Lung (tissue), 17 donors: ENCODE measurements at places on chromosomes 13 and 19.
A peak's percentile ranks its signal among the peaks of the same experiment; 100 is the strongest.

- no peaks in the 10 kb centered on the region for H3K27me3 ChIP-seq
- no peak overlapping the region for H3K27ac ChIP-seq
- H3K36me3 ChIP-seq, result no peaks in the 10 kb centered on the region
These were observed 19.6 kb downstream of the KLF12 start for GRCh38 chr13:74114641-74115040.

GRCh38 chr19:2325281-2326046, 2.9 kb downstream of the LSM7 start:
- H3K4me3 ChIP-seq, result no peak overlapping the region
- H3K27ac ChIP-seq, result no peak overlapping the region
- H3K27me3 ChIP-seq, result no peaks in the 10 kb centered on the region
- peaks cover 7% of the 10 kb centered on the region for H3K36me3 ChIP-seq

DNA sequence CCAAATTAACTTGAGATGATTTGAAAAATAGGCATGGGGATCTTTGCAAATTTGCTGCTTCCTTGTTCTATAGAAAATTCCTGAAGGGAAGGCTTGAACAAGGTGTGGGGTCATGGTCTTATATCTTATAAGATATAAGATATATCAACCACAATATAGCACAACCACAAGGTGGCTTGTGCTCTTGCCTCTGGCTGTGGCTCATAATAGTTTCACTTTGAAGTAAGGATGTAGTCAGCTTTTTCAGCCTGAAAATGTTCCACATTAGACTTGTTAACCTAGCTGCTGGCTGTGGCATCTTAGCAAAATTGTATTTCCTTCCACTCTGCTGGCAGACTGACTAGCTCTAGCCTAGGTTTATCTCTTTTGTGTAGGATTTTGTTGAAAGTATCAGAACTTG, 169.7 kb downstream of the KLF5 start:
- H3K4me3 ChIP-seq, result no peak overlapping the region
- no peak for DNase-seq
- no peaks in the 10 kb centered on the region for H3K36me3 ChIP-seq
- no peak overlapping the region for H3K27ac ChIP-seq
- H3K4me1 ChIP-seq, result no peaks in the 10 kb centered on the region
- no peaks in the 10 kb centered on the region for H3K27me3 ChIP-seq

DNA sequence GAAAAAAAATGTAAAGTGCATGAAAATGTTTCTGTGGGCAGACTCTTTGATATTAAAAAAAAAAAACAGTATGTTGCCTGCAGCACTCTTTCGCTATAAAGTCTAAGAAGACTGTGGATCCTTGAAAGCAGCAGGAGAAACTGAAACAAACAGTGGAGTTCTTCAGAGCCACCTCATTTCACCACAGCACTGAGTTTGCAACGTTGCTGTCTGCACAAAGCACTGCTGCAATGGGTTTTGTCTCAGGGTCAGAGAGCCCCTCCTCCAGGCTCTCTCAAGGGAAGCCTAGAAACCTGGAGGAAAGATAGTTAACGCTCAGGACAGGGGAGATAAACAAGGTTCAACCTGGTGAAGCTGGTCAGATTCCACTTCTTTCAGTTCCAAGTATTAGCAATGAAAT, 248.7 kb downstream of the EFNB2 start:
- H3K27me3 ChIP-seq, result no peaks in the 10 kb centered on the region
- H3K36me3 ChIP-seq, result no peaks in the 10 kb centered on the region
- no peak overlapping the region for H3K27ac ChIP-seq
- no peaks in the 10 kb centered on the region for H3K4me1 ChIP-seq

DNA sequence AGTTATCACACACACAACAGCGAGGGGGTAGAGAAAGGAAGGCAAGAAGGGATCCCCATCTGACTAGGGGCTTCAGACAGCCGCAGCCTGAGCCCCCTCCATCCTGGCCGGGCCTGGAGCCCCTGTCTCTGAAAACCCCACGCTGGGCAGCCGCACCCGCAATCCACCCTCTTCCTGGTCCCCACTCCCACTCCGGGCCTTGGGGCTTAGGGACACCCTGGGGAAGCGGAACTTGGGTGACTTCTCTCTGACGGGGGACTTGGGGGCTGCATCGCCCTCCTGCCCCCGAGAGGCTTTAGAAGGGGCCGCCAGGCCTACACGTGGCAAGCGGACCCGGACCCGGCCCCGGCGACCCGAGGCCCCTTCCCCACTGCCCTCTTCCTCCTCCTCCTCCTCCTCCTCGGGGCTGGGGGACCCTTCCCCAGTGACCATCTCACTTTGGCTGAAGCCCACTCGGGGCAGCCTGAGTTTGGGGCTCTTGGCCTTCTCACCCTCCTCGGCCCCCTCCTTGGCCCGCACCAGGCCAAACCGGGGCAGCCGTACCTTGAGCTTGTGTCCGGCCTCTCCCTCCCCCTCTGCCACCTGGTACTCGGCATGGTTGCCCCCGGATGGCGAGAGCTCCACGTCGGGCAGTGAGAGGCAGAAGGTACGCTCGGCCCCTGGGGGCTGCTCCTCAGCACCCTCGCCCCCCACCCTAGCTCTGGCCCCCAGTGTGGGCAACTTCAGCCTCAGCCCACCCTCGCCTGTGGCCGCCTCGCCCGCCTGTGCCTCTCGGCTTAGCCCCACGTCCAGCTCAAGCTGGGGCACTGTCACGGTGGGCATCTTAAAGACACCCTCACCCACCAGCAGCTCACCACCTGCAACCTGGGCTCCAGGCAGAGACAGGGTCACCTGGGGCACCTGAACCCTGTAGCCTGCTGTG, 4.2 kb upstream of the HIPK4 start:
- no peak overlapping the region for H3K4me3 ChIP-seq
- no peak for DNase-seq
- H3K27ac ChIP-seq, result no peak overlapping the region
- H3K36me3 ChIP-seq, result no peaks in the 10 kb centered on the region

DNA sequence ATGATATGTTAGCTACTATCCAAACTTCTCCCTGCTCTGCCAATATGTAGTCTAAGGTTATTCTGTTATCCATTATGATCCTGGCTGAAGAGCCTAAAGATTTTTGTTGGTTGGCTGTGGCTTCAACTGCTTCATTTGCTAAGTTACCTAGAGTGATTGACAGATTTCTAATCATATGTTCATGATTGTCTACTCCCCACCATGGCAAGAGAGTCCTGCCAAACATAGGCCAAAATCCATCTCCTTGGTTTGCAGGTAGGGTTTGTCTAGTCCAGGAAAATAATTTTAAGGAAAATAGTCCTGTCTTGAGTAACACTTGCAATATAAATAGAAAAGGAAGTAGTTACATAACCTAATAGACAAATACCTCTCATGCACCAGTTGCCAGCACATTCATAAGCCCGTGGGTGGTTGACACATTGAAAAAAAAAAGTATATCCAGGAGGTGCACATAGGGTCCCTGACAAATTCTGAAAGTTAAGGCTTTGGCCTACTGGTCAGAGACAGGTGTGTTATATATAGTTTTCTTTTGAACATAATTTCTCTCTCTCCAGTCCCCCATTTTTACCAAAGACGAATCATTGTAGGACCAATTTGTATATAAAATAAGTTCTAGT, 5.4 kb upstream of the CBY2 start:
- H3K4me3 ChIP-seq, result no peak overlapping the region
- H3K27me3 ChIP-seq, result no peaks in the 10 kb centered on the region
- H3K27ac ChIP-seq, result no peak overlapping the region

- no peak overlapping the region for H3K27ac ChIP-seq
- DNase-seq, result no peak
- no peak overlapping the region for H3K4me3 ChIP-seq
- H3K36me3 ChIP-seq, result peaks cover 17% of the 10 kb centered on the region
- no peaks in the 10 kb centered on the region for H3K27me3 ChIP-seq
These were observed 8.7 kb downstream of the WTIP start for GRCh38 chr19:34490141-34490766.

DNA sequence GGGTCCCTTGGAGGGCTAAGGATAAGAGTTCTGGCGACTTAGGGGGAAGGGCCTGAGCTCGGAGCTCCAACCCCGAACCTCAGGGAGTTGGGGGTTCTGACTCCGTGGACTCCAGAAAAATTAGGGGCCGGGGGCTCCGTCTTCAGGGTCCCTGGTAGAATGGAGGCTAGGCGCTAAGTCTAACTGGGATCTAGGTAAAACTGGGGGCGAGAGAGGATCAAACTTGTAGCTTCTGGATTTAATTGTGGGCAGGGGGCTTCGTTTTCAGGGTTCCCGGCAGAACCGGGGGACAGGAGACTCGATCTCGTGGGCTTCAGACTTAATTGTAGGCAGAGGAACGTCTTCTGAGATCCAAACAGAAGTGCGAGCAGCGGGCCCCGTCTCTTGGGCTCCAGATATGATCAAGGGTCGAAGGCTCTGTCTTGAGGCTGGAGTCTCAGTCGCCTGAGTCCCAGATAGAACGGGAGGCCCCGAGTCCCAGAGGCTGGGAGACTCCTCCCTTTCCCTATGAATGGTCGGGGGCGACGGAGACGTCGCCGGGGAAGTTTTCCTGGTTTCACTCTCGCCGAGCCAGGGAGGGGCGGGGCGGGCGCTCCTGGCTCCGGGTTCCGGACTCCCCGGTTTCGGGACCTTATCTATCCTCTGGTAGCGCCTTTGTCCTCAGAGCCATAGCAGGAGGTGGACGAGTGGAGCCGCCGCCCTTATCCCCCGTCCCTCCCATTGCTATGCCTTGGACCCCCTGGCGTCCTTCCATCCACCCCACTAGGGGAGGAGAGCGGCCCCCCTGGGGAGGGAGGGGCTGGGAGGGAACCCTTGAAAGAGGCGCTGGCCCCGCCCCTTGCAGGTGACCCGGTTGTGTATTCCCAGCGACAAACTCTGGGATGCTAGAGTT, 1.3 kb downstream of the NECTIN2 start:
- no peaks in the 10 kb centered on the region for H3K27me3 ChIP-seq
- H3K4me3 ChIP-seq, result peak overlapping the region; percentile 84
- peak overlapping the region; percentile 96 for H3K27ac ChIP-seq
- peak; percentile 82 for DNase-seq

DNA sequence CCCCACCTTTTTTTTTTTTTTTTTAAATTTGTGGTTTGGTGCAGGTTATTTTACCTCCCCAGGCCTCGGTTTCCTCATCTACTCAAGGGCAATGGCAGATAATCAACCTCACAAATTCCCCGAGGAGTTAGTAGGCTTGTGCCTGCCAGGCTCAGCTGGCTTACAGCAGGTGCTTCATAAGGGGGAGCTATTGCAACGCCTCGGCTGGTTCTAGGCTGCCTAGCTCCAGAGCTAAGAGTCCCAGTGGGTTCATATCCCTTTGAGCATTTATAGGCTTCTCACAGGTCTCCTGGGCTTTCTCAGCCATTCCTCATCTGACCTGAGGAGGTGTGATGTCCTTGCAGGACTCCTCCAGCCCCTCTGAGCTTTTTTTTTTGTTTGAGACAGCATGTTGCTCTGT, 10.6 kb downstream of the BCKDHA start:
- peaks cover 4% of the 10 kb centered on the region for H3K36me3 ChIP-seq
- no peak overlapping the region for H3K4me3 ChIP-seq
- no peaks in the 10 kb centered on the region for H3K4me1 ChIP-seq
- H3K27ac ChIP-seq, result no peak overlapping the region
- DNase-seq, result no peak

GRCh38 chr13:114032126-114032799, 58.4 kb upstream of the C13orf46 start:
- no peaks in the 10 kb centered on the region for H3K27me3 ChIP-seq
- peaks cover 18% of the 10 kb centered on the region for H3K4me1 ChIP-seq
- peak; percentile 76 for DNase-seq
- no peaks in the 10 kb centered on the region for H3K36me3 ChIP-seq

DNA sequence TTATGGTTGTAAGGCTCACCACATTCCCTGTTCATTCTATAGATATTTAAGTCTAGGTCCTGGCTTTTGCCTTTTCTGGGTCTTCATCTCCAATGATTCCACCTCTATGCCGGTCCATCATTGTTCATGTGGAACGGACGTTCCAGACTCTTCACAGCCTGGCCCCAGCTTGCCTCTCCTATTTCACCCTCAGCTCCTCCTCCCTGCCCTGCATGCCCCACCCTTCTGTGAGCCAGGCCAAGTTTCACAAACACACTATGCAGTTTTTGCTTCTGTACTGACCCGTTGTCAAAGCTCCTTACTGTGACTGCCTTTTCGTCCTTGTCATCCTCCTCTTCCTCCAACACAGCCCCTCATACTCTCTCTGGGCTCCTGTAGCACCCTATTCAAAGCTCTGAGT, 31.3 kb downstream of the TEX26 start:
- no peak overlapping the region for H3K4me3 ChIP-seq
- no peaks in the 10 kb centered on the region for H3K27me3 ChIP-seq
- H3K27ac ChIP-seq, result no peak overlapping the region
- no peaks in the 10 kb centered on the region for H3K36me3 ChIP-seq

- no peaks in the 10 kb centered on the region for H3K4me1 ChIP-seq
- no peak overlapping the region for H3K27ac ChIP-seq
- no peak for DNase-seq
- no peaks in the 10 kb centered on the region for H3K27me3 ChIP-seq
These were observed 128.6 kb downstream of the TEX29 start for GRCh38 chr13:111449041-111449440.

GRCh38 chr19:45935267-45935666, 20.7 kb upstream of the NANOS2 start:
- no peaks in the 10 kb centered on the region for H3K4me1 ChIP-seq
- H3K27me3 ChIP-seq, result no peaks in the 10 kb centered on the region
- DNase-seq, result no peak
- H3K27ac ChIP-seq, result no peak overlapping the region
